Jurkat, Clone E6-1 (cell line): ENCODE measurements at places on chromosomes 2 and 18.

GRCh38 chr18:61394983-61395382 lies 61.8 kb downstream of the CDH20 start:
- no peak for DNase-seq

DNA sequence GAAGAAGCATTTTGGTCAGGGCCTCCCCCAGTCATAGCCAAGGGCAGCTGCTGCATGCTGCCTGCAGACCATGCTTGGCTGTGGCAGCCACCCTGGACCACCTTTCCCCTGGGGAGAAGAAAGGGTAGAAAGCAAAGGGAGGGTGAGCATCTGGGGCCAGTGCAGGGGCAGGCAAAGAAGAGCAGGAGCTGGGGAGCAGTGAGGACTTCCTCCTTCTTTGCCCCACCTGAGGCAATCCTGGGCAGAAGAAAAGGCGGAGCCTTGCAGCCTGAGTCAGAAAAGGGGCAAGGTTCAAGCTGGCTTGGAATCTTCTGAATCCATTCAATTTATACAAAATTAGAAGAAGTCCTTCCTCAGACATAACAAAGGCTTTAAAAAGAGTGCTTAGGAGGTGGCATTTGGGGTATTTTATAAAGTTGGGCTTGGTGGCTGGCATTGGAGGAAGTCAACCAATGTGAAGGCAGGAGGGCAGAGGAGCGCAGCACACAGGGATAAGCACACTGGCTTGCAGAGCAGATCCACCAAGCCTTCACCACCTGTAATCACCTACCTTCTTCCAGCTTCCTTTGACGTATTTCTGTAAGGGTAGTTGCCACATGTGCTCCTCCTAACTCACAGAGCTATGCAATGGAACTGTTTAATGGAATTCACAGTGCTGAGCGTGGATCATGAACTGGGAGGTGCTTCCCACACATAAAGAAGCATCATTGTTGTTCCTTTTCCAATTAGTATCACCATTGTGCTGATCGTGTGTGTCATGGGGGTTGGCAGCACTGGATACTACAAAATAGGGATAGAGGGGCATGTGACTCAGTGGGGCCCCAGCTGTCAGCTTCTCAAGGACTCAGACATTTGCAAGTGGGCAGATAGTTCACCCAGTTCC lies 154.4 kb upstream of the EPAS1 start:
- DNase-seq: no peak

GRCh38 chr18:25817546-25818237 lies 272.7 kb downstream of the SS18 start:
- no peak for DNase-seq

DNA sequence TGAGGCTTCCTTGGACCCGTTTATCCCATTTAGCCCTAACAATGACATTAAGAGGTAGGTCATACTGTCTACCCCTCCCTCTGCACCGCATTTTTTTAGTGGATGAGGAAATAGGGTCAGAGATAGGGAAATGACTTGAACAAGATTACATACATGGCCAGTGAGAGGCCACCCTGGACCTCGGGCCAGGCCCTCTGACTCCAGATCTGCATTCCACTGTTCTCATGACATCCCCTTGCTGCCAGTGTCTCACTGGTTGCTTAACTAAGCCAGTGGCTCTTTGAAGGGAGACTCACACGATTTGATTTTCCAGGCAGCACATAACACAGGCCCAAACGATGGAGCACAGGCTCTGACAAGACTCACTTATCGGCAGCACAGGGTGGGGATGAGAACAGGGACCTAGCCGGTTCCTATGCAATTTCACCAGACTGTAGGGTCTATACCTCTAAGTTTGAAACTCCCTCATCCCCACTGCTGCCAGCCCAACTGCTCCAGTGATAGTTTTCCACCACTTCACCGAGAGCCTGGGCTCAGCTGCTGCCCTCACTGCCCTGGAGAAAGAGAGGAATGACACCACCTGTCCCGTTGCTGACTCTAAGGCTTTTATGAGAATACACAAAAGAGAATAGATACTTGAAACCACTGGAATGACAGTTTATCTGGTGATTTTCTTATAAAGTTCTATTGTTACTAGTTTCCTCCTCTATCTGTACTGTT lies 82.5 kb downstream of the TMEM247 start:
- DNase-seq: no peak

GRCh38 chr18:74289137-74289536 lies 2.6 kb downstream of the CYB5A start:
- no peak for DNase-seq

DNA sequence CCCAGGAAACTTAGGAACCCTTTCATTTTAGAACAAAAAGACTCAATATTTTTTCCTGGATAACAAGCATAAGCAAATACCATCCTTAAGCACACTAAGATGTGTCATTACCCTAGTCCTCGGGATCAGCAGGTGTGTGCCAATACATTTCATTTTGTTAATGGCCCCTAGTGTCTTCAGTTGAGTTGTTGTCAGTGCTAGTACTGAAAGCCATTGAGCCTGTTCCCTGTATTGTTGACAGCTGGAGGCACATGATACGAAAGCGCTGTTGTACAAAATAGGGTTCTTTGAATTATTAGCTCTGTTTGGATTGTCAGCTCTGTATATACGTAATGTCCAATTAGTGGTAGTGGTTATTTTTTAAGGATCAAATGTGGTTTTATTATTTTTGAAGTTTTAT lies 29.5 kb downstream of the VAPA start:
- no peak for DNase-seq

DNA sequence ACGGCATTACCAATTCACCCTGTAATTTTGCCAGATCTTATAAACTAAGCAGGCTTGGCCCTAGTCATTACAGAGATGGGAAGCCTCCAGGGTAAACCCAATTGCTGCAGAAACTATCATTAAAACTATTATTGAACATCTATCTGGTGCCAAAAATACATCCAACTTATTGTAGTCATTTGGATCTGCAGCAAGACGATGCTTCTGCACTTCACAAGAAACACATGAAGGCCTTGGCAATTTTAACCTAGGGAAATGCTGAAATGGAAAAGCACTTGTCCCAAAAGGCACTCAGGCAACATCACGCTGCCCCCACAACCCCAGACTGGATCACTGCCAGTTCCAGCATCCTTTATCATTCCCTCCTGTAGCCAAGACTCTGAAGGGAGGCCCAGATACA lies 85.3 kb upstream of the ACVR2A start:
- no peak for DNase-seq
